GM23338 (cell line): ENCODE measurements at places on chromosomes 1 and 21.

DNA sequence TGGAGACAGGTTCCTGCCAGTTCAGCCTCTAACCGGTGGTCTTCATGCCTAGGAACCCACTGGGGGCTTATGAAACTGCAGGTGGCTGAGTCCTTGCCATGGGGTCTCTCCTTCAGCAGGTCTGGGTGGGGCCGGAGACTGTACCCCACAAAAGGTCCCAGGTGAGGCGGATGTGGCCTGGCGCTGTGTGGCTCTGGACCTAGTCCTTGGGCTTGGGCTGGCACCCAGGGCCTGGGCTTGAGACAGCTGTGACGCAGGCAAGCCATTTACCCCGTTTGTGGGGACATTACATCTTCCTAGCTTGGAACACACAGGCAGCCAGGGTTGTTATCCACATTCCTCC, 5.9 kb upstream of the SLX9 start:
- peaks cover 67% of the 10 kb centered on the region for H3K27me3 ChIP-seq
- H3K4me3 ChIP-seq = no peak overlapping the region
- H3K36me3 ChIP-seq = no peaks in the 10 kb centered on the region
- H3K27ac ChIP-seq = no peak overlapping the region

GRCh38 chr1:158933621-158934020, 2.3 kb downstream of the PYHIN1 start:
- H3K36me3 ChIP-seq = no peaks in the 10 kb centered on the region
- H3K27me3 ChIP-seq = no peaks in the 10 kb centered on the region
- no peaks in the 10 kb centered on the region for H3K4me1 ChIP-seq
- no peak for DNase-seq
- H3K27ac ChIP-seq = no peak overlapping the region

DNA sequence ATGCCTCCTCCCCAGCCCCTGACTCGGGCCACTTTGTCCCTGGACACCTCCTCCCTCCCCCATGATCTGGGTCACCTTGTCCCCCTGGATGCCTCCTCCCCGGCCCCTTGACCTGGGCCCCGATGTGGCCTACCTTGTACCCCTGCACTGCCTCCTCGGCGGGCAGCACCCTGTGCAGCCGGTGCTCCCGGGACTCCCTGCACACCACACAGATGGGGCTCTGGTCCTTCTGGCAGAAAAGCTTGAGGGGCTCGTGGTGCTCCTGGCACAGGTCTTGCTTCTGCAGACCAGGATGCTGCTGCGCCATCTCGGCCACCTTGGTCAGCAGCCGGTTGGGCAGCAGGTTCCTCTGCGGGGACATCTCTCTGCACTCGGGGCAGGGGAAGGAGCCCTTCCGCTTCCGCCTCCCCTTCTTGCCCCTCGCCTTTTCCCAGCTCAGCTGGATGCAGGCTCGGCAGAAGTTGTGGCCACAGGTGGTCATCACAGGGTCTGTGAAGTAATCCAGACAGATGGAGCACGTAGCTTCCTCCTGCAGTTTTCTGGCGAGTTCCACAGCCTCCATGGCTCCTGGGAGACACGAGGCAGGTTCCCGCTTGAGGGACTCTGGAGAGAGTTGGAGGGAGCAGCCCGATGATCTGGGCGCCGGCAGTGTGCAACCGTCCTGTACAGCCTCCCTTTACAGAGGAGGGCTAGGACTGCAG, 2.0 kb downstream of the TRIM17 start:
- H3K36me3 ChIP-seq = no peaks in the 10 kb centered on the region
- no peak overlapping the region for H3K4me3 ChIP-seq
- H3K27me3 ChIP-seq = peaks cover 63% of the 10 kb centered on the region

DNA sequence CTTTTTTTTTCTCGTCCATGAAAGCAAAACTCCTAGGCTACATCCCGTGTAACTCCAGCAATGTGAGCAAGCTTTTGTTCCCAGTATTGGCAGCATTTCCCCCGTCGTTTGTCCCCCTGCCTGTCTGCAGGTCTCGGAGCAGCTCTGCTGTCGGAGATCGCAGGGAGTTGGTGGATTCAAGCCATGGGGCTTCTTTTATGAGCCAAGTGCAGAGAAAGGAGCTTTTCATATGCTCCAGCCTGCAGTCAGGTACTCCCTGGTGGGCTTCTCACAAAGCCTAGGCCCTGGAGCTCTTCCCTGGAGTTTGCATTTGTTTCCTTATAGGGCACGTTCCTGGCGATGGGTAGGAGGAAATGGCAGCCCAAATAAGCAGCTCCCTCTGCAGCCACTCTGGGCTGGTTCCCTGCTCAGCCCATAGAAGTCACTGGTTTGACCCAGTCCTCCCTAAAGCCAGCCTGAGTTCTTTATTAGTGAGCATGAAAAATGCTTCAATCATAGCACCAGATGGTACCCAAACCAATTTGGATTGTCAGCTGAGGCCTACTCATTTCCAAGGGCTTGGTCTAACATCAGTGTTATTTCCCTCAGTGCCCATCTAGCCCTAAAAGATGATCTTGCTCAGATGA, 78.3 kb downstream of the NUF2 start:
- H3K27ac ChIP-seq = peak overlapping the region; percentile 92
- H3K27me3 ChIP-seq = no peaks in the 10 kb centered on the region
- peaks cover 33% of the 10 kb centered on the region for H3K4me1 ChIP-seq
- H3K4me3 ChIP-seq = no peak overlapping the region

DNA sequence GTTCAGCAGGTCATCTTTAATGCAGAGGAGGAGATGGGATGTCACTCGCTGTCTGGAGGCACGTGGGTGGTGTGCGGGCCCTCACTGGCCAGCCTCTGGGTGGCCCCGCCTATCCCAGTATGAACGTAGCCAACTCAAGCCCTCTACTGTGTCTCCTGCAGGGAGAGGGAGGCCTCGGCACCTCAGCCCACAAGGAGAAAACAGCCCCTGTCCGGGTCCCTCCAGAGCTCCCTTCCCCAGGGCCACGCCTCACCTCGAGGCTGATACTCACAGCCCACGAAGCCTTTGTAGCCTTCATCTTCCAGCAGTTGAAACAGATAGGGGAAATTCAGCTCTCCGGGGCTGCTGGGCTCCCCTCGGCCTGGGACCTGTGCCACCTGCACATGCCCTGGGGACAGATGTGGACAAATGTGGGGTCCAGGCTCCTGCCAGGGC, 2.6 kb downstream of the HYI start:
- H3K36me3 ChIP-seq = no peaks in the 10 kb centered on the region; the same call in 1 of the 2 replicates
- H3K27me3 ChIP-seq = no peaks in the 10 kb centered on the region
- no peak overlapping the region for H3K4me3 ChIP-seq

DNA sequence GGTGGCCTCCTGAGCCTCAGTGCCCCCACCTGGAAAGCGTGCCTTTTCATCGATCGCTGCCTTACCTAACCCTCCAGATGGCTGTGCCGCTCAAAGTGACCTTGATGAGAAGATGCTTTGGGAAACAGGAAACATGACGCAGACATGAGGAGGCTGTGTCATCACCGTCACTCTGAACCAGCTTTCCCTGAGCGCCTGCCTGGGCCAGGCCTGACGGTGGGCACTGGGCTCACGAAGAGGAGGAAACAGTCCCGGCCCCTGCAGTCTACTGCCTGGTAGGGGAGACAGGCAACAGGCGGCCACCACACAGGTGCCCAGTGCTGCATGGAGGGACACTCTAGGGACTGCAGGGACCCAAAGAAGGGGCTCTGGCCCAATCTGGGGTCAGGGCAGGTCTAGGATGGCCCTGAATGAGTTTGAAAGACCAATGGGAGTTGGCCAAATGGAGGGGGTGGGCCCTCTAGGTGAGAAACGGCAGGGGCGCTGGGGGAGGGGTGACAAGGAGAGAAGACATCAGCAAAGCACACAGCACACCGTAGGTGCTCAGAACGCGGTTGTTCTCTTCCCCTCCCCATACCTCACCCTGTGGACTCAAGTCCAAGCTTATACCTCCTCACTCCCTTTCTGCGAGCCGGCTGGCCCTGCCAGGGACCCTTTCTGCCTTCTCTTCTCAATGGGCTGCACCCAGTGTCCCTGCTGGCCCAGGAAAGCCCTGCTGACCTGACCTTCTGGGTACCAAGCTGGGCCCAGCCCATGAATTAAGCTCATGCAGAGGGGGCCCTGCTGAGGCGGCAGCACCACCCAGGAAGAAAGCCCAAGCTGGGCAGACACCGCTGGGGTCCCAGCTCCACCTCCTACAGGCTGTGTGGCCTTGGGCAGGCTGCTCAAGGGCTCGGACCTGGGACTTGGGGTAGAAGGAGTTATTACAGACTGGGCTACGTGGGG, 44.9 kb downstream of the GLIS1 start:
- no peaks in the 10 kb centered on the region for H3K36me3 ChIP-seq
- H3K27me3 ChIP-seq = no peaks in the 10 kb centered on the region

DNA sequence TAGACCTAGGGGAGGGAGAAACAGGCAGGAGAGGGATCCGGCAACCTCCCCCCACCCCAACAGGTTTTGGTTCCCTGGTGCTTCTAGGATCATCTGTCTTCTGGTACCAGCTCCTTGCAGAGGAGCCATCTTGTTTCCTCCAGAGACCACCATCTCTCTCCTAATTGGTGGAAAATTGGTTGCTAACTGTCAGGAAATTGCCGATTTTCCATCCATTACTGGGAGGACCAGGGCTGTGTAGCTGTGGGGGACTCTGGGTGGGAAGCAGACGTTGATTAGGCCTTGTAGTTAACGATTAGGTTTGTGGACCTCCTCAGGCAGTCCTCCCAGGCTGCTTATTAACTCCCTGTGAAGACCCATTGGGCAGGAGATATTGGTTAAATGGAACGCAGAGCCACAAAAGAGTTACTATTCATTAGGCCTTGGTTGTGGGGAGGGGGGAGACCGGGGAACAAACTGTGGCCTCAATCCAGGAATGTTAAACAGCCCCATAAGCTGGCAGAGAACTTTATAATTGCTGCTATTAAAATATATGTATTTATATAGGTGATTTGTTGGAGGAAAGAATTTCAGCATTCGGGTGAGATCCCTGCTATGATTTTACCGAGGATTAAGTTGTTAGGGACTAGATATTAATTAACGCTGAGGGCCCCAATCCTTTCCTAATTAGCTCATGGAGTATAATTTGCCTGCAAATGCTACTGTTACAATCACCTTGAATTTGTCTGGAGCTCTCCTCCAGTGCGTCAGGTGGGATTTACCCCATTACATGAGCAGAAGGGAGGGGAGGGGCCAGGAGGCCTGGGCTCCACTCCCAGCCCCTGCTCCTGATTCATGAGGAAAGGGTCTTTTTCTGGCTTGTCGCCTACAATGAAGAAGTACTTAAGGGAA, 61.2 kb upstream of the TRABD2B start:
- no peak overlapping the region for H3K4me3 ChIP-seq
- DNase-seq = no peak
- H3K4me1 ChIP-seq = no peaks in the 10 kb centered on the region
- H3K27ac ChIP-seq = no peak overlapping the region

DNA sequence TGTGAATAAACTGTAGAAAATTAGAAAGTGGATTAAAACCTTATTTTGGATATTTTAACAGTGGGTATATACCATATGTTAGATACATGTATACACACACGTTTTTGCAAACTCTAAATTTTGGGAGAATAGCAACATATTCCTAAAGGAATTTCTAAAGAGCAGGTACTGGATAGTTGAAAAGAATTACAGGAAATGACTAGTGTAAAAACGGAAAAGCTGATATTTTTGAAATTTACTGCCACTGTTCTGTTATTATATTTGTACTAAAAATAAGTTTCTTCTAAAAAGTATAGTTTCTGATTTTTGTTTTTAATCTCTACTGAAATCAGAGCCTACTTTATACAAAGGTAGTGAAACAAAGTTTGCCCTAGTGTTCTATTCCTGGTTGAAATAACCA, 114.1 kb downstream of the HS2ST1 start:
- no peaks in the 10 kb centered on the region for H3K27me3 ChIP-seq
- H3K4me3 ChIP-seq = no peak overlapping the region
- DNase-seq = no peak
- no peaks in the 10 kb centered on the region for H3K36me3 ChIP-seq

DNA sequence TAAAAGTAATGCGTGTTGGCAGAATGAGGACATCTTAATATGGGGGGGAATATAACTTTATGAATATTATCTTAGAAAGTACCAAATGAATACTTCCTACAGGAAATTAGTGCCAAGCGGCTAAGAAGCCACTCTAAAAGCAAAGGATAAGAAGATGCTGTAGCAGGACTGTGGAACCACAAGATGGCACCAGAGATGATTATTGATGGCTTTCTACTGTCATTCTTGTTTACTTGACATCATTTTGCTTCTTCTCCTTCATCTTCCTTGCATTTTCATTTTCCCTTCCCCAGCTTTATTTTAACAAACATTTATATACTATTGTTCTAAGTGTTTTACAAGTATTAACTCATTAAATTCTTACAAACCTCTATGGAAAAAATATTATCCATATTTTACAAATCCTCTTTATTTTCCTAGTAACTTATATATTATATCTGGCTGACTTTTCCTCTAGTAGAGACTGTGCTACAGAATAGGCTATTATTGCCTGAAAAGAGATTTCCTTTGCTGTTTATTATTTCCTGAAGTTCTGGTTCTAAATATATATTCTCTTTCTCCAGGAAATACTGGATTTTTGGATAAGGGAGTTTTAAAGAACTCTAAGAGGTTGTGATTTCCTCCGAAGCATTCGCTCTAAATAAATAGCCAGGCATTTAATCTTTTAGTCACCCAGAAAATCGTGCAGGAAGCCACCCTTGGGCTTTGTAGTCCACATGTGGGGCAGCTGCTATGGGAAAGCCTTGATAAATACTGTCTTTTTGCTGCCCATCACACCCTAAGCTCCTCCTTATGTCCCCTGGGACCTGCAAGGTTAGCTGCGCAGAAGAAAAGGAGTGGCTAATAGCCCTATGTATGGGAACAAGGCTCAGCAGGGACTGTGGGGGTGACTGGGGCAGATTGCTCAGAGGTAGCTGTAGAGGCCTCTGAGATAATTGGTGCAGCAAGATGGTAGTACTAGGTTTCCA, 69.8 kb downstream of the TPR start:
- H3K27ac ChIP-seq = no peak overlapping the region
- no peak overlapping the region for H3K4me3 ChIP-seq
- DNase-seq = peak; percentile 73
- H3K36me3 ChIP-seq = no peaks in the 10 kb centered on the region
- no peaks in the 10 kb centered on the region for H3K4me1 ChIP-seq

DNA sequence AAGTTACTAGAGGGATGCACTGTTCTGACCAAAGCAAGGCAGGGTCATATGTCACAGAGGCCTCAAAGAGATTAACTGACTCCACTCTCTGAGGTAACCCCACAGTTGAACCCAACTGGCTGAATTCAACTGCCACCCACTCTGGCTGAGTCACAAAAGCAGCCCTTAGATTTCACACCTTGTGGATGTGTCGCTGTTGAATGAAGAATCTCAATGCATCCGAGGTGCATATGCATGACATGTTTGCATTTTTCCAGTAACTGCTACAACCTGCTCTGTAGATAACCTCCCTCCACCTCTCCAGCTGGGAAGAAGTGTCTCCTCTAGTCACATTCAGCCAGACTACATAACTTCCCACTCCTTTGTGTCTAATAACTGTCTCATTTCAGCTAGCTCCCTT, 27.9 kb upstream of the KIF21B start:
- no peak for DNase-seq
- H3K27ac ChIP-seq = no peak overlapping the region
- no peaks in the 10 kb centered on the region for H3K27me3 ChIP-seq
